ENCODE measurements at places on chromosomes 11 and 22.

DNA sequence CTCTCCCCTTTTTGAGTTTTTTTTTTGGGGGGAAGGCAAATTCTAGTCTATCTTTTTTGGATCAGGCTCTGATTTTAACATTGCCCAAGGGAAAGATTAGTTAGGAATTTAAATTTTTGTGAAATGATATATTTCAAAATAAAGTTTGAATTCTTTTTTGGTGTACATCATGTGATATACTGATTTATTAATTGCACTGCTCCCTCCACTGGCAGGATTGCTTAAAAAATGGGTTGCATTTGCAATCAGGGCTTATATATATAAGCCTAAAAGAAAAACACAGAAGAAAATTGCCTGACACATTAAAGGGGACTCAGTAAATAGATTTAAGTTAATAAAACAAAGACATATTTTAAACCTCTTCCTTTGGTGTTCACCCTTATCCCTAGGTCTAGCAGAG is 1.2 kb downstream of the DYNC2H1 start:
- no peak for DNase-seq

DNA sequence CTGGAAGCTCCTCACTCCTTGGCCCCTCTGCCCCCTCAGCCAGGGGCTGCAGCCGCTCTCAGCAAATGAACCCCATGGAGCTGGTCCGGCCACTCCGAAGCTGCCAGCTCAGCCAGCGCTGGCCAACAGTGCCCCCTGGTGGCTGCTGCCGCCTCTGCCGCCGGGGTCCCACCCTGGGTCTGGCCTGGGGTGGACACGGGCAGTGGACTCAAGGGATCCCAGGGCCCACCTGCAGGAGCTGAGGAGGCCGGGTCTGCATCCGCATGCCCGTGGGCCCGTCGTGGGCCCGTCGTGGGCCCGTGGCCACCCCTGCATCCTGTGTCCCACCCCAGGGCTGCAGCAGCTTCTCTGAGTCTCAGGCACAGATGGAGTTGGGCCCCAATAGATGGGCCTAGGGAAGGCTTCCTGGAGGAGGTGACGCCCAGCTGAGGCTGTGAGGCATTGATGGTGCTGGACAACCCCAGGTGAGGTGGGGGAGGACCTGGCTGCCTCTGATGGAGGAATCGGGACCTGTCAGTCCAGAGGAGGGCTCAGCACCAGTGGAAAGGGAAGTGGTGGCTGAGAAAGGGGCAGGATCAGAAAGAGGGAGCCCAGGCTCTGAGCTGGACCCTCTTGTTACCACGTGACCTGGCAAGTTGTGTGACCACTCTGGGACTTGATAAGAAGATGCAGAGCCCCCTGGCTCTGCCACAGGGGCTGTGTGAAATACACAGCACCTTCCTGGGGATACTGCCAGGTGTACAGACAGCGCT is 522.3 kb downstream of the BRD1 start:
- peak; percentile 45 for DNase-seq

DNA sequence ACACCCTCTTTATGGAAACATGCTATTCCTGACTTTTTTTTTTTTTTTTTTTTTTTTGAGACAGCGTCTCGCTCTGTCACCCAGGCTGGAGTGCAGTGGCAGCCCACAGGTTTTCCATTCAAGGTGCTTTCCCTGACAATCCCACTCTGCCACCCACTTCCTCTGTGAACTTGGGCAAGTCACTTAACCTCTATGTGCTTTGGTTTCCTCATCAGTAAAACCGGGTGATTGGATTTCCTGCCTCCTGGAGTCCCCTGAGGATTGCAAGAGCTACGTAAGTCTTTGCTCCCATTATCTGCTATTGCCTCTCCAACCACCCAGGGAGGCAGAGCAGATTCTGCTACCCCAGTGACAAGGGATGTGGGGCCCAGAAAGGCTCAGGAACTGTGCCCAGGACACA is 54.1 kb downstream of the CELSR1 start:
- DNase-seq = no peak

DNA sequence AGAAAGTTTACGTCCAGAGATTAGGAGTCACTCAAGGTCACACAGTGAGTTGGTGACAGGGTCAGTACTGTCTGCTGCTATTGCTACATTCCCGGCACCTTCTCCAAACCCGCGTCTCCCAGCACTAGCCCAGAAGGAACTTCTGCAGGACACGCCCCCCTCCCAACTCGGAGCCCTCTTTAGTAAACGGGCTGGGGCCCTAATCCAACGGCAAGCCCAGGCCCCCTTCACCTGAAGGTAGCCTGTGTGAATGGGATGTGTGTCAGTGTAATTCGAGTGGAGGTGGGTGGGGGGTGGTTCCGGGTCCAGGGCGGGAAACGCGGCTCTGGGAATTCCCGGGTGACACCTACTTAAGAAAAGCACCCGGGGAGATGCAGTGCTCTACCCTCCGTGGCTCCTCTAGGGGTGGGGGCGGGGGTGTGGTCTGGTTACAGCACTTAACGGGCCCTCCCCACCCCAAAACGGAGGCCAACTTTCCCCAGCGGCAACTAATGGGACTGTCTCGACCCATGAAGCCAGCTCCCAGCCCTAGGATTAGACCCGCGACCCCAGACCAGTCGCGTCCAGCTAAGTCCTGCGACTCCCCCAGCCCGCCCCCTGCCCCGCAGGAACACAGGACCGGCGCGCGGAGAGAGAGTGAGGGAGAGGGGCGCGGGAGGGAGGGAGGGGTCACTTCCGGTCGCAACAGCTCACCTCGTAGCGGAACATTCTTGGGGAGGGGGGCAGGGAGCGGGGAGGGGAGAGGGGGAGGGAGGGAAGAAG is 468 bp downstream of the PATL1 start:
- DNase-seq = peak; percentile 37

DNA sequence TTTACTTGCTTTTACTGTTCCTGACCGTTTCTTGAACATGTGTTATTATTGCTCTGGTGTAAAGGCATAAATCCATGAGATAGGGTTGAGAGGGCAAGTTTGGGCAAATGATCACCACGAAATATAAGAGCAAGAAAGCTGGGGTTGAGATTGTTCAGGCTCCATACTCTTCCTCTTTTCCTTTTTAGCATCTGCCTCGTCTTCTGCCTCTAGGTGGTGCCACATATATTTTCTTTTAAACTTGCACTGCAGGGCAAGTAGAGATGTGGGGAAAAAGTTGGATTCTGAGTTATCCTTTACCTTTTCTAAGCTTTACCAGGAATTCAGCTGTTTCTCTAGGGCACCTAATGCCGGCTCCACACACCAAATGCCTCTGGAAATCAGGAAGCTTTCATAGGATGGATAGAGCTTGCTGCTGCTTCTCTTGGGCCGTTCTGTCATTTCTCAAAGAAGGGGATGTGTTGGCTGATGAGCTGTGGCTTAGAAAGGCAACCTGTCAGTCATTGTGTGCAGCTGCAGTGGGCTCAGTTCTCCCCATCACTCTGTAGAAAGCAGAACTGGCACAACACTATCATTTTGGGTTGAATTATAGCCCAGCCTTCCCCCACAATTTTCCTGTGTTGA is 98.2 kb downstream of the LDLRAD3 start:
- no peak for DNase-seq

DNA sequence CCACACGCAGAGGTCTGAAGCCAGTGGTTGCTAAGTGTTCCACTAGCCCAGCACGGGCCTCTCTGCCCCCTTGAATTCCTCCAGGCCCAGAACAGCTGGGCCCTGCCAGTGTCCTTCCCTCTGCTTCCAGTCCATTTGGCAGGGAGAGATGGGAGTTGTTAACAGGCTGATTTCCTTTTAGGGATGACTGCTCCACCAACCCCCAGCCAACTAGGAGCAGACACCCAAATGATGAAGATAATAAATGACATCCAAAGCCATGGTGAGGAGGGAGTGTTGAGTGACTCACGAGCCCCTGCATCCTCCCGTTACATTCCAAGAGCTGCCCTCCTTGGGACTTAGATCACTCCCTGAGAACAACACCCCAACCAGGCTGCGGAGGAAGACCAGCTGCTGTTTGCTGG is 20.6 kb downstream of the PARVA start:
- no peak for DNase-seq

DNA sequence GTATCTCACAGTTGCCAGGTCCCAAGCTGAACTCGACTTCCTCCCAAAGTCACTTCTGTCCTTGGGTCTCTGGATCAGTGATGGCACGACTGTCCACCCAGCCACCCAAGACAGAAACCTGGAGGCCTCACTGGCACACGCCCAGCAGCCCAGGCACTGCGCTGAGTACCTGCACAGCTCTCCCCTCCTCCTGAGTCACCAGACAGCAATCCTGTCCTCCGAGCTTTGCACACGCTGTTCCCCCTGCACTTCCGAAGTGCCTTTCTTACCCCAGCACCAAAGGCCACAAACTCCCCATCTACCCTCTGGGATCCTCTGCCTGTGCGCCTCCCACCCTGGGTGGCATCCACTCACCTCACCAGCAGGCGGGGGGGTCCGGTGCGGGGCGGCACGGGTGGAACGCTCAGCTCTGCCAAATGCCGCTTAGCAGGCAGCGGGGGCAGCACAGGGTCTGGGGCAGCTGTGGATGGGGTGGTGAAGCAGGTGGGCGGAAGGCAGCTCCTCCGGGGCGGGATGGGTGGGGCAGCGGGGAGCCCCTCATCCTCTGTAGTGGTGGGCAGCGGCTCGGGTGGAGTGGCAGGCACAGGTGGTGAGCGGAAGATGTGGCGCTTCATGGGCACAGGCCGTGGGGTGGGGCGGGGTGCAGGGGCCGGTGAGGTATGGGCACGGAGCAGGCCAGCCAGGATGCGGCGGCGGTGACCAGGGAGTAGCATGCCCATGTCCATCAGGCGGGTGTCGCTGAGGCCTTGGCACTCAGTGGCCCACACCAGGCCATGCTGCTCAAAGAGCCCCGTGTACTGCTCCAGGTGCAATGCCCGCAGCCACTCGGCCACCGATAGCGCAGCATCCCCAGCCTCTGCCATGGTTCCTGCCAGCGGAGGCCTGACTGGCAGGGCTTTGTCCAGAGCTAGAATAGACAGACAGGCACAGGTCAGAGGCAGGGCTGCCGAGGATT is 25.7 kb downstream of the ARAP1 start:
- no peak for DNase-seq

DNA sequence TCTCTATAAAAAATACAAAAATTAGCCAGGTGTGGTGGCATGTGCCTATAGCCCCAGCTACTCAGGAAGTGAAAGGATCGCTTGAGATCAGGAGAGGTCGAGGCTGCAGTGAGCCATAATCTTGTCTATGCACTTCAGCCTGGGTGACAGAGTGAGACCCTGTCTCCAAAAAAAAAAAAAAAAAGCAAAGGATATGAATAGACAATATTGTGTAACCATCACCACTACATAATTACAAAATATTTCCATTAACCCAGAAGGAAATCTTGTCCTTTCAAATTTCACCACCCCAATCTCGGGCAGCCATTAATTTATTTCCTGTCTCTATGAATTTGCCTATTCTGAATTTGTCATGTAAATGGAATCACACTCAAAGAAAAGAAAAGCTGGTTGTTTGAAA is 21.2 kb downstream of the RSF1 start:
- DNase-seq = no peak

GRCh38 chr22:45552580-45553350 is 50.1 kb downstream of the FBLN1 start:
- no peak for DNase-seq

GRCh38 chr22:37472418-37473006 is 13.7 kb downstream of the MFNG start:
- no peak for DNase-seq

- DNase-seq = no peak
Observed at GRCh38 chr22:19940536-19941364, 822 bp upstream of the COMT start.

DNA sequence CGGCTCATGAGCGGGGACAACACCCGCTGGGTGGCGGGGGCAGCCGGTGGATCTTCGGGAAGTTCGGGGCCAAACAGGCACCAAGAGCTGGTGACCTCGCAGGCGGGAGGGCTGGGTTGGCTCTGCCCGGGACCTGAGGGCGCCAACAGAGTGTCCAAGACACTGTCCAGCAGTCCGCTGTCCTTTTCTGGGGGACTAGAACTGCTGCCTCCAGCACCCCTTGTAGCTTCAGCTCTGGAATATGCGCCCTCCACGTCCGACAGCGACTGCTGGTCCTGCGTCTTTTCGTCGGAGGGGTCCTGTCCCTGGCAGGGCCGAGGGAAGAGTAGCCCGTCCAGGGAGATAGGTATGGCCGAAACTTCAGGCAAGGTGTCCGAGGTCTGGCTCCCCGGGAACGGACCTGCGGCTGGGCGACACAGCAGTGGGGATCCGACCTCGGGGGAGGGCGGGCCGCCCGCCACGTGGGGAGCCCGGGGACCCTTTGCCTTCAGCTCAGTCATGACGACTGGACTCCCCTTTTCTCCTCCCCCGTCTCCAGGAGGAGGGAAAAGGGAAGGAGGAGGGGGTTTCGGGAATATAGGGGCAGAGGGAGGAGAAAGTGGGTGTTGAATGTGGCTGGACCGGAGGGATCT is 926 bp downstream of the PGR start:
- DNase-seq = no peak

GRCh38 chr11:78397398-78397797 is 20.2 kb downstream of the GAB2 start:
- DNase-seq = no peak

DNA sequence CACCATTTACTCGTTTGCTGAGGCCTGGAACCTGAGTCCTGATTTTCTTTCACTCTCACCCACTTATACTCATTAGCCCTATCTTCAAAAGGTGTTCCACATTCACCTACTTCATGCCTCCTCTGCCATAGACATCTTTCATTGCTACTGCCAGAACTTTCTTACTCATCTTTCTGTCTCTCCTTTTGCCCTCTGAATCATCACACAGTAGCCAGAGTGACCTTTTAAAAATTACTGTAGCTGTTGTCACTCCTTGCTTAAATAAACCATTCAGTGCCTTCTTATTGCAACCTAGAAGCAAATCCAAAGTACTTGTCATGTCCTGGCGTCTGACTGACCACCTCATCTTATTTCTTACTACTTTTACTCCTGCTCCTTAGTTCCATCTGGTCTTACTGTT is 38.2 kb downstream of the ATXN10 start:
- DNase-seq = no peak

DNA sequence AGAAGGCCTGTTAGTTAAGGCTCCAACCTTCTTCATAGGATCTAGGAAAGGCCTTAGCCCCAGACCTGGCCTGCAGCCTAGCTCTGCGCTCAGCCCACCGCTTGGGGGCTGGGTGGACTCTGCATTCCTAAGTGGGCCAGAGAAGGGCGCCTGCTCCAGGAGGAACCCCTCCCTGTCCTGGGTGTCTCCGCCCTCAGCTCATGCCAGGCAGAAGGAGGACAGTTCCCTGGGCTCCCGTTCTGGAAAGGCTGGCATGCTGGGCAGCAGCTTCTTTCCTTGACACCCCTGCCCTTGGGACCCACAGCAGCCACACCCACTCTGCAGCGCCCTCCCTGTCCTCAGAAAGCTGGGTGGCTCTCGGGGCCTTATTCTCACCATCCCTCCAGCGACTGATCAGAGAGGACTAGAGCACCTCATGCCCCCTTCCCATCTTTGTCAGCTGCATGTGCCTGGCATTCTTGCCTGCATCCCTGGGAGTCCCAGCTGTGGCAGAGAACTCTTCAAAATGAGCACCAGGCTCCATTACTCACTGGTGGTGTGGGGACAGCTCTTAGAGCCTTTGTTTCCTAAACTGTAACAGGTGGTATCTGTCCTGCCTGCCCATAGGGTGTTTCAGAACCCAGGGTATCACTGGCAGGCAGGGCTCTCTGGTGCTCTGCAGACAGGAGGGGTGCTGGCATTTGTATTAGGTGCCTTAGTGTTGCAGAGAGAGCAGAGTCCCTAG is 20.3 kb upstream of the MYRF start:
- DNase-seq = no peak
